Activated CD8-positive, alpha-beta memory T cell treated with anti-CD3 and anti-CD28 coated beads for 1 hour (primary cell): ENCODE measurements at places on chromosomes 12 and 14.

GRCh38 chr12:5258926-5259325, 173.0 kb upstream of the NTF3 start:
- DNase-seq = no peak

- DNase-seq = no peak
These were observed 3.5 kb downstream of the KLRD1 start for GRCh38 chr12:10310926-10311720.

DNA sequence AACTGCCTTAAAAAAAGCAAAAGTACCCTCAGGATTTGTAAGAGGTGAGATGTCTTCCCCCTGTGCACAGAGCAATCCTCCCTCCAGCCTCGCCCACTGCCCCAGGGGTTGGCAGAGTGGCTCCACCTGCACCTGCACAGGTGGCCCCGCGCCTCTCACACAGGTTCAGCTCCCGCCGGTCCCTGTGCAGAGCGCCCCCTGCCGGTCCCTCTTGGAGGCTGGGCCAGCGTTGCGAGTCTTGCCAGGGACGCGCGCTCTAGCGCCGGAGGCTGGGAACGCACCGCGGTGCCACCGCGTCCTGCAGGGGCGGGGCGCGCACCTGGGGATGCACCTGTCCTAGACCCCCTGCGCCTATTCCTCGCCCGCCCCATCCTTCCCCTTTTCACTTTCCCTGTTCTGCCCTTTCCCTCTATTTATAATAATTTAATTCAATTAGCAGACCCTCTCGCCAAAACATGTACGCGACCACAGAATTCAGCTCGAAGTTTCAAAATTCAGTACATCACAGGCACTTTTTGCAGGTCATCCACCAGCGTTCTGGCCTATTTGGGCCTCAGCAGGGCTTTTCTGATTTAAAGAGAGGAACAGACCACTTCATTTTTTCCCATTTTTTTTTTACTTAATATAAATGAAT, 618.6 kb downstream of the AACS start:
- DNase-seq = no peak

DNA sequence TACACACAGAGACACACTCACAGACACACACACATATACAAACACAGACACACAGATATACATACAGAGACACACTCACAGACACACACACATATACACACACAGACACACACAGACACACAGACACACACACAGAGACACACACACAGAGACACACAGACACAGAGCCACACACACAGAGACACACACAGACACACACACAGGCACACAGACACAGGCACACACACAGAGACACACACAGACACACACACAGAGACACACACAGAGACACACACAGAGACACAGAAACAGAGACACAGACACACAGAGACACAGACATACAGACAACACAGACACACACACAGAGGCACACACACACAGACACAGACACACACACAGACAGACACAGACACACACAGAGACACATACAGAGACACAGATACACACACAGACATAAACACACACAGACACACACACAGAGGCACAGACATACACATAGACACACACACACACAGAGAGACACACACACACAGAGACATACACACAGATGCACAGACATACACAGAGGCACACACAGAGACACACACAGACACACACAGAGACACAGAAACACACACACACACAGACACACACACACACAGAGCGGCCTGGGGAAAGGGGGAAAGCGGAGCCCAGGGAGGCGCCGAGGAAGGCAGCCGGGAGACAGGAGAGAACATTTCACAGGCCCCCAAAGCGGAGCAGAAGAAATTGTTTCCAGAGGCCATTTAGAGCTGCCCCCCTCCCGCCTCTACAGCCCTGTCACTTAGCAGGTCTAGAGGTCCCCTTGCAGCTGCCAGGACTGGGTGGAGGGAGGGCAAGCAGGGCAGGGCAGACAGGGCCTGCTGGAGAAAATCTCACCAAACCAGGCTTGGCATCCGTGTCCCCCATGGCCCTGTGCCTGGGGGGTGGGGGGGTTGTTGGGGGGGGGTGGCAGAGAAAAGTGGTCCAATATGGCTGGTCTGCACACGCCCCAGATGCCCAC, 38.9 kb downstream of the SERPINA3 start:
- no peak for DNase-seq

DNA sequence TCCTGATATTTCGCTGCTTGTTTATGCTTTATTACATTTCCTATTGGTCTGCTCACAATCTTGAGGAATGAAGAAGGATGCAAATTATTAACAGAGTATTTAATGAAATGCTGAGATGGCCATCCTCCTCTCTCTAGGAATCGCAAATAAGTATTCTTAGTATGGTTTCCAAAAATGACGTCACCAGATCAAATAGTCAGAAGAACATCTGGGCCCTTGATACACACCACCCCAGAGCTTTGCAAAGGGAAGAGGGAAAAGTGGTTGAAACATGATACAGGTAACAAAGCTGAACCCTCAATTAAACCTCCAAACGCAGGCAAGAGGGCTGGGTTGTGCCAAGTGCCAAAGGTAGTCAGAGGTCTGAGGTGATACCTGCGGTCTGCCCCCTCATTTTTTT, 107.3 kb downstream of the BCL11B start:
- DNase-seq = no peak

DNA sequence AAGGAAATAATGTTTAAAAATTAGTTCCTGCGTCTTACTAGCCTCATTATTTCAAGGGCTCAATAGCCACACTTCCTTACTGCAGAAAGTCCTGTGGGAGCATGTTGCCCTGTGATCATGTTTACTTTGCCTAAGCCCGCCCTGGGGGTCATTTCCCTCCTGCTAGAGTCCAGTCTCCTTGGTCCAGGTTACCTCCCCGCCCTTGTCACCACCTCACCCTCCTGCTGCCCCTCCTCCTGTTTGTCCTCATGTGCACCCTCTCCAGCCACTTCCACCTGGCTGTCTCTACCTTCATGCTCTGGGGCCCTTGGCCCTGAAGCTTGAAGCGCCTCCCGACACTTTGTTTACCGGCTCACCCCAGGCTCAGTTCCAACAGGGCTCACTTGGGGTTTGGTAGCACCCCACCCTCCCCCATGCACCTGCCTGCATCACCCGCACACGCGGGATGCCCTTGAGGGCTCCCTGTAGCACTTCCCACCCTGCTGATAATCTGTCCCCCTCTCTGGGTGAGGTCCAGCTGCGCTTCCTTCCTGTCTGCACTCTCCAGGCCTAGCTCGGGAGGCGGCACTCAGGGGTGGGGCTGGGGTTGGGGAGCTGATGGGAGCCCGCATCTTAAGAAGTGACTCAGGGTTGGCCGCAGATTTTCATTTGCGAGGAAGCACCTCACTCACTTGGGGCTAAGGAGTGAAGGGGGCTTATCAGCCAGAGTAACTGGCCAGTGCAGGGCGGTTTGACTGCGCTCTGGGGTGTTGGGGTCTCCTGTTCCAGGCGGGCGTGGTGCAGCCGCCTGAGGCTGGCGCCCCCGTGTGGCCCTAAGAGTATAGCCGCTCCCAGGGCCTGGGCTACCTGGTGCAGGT, 40.1 kb downstream of the SMIM41 start:
- no peak for DNase-seq

- DNase-seq = no peak
These were observed 5.8 kb upstream of the FRS2 start for GRCh38 chr12:69464428-69464827.

DNA sequence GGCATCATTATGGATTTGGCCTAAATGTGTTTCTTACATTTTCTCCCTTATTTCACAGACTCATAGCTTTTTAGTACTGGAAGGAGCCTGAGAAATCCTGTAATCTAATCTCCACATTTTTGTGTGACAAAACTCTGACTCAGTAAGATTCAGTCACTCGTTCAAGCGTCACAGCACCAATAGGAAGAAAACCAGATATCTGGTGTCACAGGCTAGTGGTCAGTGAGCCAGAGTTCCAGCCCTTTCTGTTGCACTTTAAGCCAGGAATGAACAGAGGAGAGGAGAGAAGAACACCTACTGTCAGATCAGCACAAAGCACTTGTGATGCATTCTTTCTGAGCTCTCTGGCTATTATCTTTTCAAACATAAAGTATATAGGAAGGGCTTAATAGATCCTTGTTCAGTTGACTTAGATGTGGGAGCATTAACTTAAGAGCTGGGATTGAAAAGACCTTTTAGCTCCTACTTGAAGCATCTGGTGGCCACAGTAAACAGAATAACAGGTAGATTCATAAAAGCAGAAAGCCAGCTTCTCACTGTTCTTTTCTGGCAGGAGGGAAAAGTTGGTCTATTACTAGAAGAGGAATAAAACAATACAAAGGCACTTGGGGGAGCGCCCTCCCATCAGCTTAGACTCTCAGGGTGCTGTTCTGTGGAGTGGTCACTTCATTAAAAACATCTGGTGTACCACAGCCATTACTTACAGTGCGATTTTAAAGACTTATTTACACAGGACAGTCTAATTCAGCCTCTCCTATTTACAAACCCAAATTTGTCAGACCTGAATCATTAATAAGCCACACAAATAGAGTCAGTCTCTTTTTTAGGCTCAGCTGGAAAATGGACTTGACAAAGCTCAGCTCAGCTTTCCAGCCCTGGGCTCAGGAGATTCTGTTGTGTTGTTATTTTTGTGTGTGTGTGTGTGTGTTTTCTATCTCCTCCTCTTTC, 12.2 kb upstream of the NID2 start:
- DNase-seq = no peak
